ENCODE measurements at places on chromosomes 4 and X.

GRCh38 chr4:159046683-159047082 is 56.2 kb upstream of the RAPGEF2 start:
- no peak for DNase-seq

- no peak for DNase-seq
Observed at GRCh38 chr4:75860606-75861005, 41.6 kb downstream of the PPEF2 start.

- DNase-seq: no peak
Observed at GRCh38 chrX:1449036-1449822, 3.5 kb downstream of the ASMTL start.

GRCh38 chr4:32858361-32858760 is 2138.2 kb downstream of the PCDH7 start:
- DNase-seq: no peak

GRCh38 chr4:145545538-145546174 is 64.0 kb downstream of the SMAD1 start:
- peak; percentile 97 for DNase-seq

DNA sequence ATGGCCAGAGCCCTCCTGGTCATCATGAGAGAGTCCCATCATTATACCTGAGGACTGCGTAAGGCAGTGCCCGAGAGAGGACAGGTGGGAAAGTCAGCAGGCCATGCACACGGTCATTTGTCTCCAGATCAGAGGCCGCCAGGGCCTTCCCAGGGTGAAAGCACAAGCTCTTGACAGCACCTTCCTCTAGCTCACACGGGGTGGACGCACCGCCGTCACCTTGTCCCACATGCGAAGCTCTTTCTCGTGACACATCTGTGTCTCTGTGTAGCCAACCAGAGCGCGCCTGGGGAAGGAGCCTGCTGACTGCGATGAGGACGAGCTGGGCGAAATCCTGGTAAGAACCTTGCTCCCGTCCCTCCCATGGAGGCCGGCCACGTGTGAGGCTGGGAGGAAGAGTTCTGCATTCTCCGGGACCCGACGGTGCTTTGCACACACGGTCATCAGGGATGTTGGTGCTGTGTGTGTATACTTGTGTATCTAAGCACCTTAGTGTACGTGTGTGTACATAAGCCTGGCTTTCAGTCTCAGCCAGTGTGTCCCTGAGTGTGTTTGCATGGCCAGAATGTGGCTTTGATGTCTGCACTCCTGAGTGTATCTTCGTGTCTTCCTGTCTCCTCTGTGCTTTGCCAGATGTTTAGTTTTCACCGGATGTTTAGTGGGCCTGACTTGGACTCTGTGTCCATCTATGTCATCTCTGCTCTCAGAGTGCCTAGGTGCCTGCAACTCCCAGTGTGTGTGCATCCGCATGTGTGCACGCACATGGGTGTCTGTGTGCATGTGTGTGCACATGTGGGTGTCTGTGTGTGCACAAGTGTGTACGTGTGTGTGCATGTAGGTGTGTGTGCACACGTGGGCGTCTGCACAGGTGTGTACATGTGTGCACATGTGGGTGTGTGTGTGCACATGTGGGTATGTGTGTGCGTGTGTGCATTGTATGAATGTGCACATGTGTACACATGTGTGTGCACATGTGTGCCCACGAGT is 15.1 kb downstream of the ATP5ME start:
- no peak for DNase-seq

- no peak for DNase-seq
Observed at GRCh38 chrX:15151267-15152186, 118.4 kb downstream of the ASB9 start.

Data from fibroblast of pulmonary artery (primary cell).